Natural killer cell (primary cell): ENCODE measurements at places on chromosomes 3 and 15. TPM values are rescaled to one million over a fixed set of nuclear protein-coding genes. Genes with fewer than 3 reads are reported as not detected.
A peak's percentile ranks its signal among the peaks of the same experiment; 100 is the strongest.

- DNase-seq, result no peak
These were observed 133.7 kb upstream of the C2CD4B start for GRCh38 chr15:62298811-62299210.

DNA sequence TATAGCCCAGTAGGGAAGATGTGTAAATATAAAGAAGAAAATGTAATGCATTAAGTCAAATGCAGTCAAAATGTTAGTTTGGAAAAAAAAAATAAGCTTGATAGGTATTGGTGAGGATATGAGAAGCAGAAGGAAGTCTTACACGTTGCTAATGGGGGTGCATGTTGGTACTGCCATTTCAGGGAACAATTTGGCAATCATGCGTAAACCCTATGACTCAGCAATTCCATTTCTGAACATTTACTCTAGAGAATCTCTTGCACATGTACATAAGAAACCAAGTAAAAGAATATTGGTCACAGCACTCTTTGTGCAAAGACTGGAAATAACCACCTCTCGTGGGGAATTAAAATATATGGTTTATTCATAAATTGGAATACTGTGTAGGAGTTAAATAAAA is 35.5 kb upstream of the TIMP4 start:
- DNase-seq, result no peak

DNA sequence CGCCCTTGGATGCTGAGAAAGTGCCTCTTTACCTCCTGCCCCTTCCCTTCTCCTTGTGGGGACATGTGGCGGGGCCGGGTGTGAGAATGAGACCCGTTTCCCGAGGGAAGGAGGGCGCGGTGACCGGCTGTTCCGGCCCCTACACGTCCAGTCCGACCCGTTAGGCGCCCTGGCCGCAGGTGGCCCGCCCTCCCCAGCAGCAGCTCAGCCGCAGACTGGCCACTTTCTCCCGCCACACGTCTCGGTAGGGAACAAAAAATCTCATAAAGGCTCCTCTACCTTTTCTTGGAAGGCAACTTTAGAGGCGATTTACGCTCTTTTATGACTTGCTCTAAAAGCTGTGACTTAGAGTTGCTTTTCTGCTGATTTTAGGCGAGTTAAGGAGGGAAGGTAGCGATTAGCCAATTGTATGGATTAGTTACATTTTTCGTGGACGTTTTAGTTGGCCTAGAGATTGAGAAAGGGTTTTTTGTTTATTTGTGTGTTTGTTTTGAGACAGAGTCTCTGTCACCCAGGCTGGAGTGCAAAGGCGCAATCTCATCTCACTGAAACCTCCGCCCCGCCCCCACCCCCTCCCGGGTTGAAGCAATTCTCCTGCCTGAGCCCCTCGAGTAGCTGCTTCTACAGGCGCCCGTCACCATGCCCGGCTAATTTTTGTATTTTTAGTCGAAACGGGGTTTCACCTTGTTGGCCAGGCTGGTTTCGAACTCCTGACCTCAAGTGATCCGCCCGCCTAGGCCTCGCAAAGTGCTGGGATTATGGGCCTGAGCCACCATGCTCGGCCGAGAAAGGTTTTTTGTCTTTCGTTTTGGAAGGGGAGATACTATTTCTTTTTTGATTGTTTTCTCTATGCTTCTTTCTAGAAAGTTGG is 8.3 kb upstream of the PGPEP1L start:
- DNase-seq, result no peak

DNA sequence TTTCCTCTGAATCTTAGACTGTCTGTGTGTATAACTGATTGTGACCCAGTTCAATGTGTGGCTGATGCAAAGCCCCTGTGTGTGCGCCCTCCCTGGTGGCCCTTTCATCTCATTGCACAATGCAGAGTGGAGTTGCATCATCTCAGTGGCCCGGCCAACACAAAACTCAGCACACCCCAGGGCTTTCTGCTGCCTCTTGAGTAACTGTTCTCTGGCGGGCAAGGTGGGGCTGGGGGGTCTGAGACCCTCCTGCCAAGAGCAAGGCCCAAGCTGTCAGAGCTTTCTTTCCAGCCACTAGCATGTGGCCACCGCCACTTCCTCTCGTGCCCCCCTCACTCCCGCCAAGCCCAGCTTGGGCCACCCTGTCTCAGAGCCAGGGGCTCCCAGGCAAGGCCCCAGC is 80.7 kb upstream of the ALDH1L1 start:
- no peak for DNase-seq

DNA sequence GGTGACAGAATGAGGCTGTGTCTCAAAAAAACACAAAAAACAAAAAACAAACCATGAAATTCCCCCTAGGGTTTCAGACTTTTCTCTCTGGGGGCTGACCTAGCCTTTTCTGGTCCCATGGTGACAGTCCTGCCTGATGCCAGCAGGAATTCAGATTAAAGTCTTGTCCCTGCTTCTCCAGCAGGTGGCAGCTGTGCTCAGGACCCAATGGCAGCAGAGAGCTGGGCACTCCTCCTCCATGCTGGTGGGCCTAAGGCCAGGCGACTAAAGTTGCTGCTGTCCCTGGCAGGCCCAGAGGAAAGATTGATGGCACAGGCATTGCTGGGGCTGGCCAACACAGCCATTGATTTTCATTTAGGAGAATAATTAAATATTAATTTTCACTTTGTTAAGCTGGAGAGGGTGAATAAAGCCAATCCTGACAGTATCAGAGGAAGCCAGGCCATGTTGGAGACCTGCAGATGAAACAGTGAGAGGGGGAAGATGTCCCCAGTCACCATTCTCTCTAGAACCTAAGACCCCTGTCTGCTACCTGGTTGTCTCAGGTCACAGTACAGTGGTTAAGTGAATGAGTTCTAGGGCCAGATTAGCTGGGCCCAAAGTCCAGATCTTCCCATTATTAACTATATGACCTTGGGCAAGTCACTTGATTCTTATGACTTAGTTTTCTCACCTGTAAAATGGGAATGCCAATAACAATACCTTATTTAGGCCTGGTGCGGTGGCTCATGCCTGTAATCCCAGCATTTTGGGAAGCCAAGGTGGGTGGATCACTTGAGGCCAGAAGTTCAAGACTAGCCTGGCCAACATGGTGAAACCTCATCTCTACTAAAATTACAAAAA is 7.1 kb downstream of the CELF6 start:
- DNase-seq, result peak; percentile 75

DNA sequence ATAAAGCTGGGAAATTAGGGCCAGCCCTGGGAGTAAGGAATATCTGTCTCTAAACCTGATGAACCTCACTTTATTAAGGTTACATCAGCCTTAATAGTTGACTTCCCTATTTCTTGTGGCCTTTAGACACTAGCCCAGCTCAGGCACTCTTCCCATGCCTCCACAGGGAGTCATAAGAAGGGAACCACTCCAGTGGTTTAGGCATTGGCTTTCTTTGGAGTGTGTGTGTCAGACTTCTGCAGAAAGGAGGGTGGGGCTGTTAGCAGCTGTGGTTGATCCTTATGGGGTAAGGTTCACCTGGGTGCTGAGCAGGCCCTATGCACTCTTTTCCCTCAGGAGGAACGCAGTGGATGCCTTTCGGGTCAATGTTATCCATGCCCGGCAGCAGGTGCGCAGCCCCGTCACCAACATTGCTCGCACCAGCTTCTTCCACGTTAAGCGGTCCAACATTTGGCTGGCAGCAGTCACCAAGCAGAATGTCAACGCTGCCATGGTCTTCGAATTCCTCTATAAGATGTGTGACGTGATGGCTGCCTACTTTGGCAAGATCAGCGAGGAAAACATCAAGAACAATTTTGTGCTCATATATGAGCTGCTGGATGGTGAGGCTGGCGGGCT is 4.0 kb downstream of the AP2M1 start:
- DNase-seq, result no peak

DNA sequence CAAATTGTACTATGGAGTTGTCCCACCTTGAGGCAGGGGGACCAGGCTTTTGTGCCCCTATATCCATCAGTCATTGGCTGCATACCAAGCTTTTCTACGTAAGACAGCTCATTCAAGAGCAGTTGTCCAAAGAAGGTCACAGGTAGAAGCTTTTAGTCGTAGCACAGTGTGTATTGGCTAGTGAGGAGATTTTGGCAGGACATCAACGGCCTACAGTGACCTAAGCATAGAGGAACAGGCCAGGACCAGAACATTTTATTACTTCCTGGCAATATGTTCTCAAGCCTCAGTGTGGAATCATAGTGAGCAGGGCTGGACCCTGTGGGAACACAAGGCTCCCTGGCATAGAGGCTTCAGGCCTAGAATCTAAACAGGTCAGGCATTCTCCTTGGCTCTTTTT is 105.4 kb upstream of the ANKRD28 start:
- DNase-seq, result no peak

DNA sequence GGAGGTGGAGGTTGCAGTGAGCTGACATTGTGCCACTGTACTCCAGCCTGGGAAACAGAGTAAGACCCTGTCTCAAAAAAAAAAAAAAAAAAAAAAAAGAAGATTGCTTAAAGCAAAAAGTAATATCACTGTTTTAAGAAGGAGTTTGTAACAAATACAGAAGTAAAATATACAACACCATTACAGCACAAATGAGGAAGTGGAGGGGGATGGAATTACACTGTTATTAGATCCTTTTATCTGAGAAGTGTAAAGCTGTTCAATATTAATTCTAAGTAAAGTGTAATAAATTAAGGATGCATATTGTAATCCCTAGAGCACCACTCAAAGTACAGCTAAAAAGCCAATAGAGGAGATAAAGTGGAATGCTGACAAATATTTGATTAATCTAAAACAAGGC is 47.0 kb upstream of the SNRPA1 start:
- no peak for DNase-seq

DNA sequence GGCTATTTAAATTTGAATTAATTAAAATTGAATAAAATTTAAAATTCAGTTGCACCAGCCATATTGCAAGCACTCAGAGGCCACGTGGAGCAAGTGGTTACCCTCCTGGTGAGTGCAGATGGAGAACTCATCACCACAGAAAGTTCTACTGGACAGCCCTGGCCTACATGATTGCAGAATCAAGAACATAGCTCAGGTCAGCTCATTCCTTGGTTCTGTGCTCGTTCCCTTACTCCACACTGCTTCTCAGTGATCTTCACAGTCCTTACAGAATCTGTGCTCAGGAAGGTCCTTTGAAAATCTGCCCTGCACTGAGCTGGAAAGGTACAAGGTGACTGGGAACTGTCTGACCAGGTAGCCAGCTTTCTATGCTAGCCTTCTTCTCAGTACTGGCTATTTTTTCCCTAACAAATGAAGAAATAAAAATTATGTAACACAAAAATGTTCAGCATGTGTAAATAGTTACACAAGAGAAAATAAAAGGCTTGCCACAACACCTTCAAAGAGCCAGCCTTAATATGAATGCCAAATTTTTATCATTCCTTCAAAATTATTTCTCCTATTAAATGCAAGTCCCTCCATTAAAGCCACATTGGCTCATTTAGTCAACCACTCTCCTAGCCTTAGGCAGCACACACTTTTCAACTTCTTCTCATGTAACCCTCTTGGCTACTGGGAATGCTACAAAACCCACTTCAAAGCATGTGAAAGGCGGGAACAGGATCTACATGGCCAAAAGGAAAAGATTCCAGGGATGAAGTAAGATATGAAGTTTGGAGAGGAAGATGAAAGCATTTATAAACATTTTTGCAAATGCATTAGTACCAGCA is 326.4 kb upstream of the WNT5A start:
- no peak for DNase-seq

- no peak for DNase-seq
These were observed at the start of gene CHRNA3 for GRCh38 chr15:78620527-78621421. TSS of gene CHRNA3 (minus strand) at chr15:78620996. CDS start at chr15:78620794, 202 bp downstream.

DNA sequence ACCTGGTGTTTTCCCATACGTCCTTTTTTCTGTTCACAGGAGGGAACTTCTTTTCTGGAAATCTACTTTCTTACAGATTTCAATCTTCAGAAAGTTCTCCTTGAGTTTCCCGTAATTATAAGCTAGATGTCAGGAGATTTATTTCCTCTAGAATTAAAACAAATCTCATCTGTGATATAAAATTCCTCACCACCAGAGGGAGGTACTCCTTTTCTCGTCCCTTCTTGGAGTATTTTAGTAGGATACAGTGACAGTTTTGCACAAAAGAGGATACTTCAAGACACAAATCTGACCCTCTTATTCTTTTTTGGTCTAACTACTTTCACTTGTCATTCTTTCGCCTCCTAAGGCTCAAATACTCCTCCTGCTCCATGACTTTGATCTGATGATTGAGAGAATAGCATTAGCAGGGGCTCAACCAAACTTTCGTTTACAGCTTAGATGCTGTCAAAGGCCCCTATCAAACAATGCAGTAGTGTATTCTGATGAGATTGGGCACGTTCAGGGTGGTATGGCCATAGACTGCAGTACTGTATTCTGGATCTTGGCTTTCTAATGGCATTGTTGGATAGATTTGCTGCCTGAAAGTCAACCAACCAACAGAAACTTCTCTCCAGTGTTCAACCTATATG is 38.0 kb downstream of the TMEM41A start:
- DNase-seq, result no peak

DNA sequence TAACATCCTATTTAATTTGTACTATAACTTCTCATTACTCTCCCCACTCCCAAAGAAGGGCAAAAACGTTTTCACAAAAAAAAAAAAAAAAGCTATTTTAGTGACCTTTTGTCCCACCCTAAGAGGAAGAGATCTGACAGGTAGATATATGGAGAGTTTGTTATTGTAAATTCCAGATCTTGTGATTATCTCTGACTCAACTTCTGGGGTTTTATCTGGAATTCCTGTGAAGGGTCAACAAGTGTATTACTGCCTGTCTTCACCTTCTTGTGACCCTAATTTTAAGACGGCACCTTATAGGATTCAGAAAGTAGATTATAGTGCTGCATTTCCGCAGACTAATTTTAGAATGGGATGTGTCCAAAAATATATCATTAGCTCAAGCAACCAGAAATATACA is 205.9 kb upstream of the CDIN1 start:
- DNase-seq, result no peak

GRCh38 chr15:34754674-34755418 is at the start of gene GJD2:
TSS of gene GJD2 (minus strand) at chr15:34754998. CDS start at chr15:34754488, 510 bp downstream.
- no peak for DNase-seq

DNA sequence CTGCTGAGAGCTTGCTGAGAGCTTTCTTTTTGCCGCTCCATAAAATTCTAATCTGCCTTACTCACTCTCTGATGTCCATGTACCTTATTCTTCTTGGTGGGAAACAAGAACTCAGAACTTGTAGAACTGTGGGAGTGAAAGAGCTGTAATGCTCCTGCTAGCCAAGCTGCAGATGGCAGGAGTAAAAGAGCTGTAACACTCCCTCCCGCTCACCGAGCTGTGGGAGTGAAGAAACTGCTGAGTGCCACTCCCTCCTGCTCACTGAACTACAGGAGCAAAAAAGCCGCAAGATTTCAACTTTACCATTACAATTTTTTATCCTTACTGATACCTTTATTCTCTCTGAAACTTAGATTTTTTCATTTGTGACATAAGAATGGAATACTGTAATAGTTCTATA is 199.1 kb downstream of the SI start:
- no peak for DNase-seq

CACNA2D2 gene
- total RNA-seq, result 43.8 TPM
